ENCODE measurements at places on chromosomes 11 and 22.

- DNase-seq: no peak
Observed at GRCh38 chr11:72805216-72805615, 9.0 kb upstream of the ATG16L2 start.

DNA sequence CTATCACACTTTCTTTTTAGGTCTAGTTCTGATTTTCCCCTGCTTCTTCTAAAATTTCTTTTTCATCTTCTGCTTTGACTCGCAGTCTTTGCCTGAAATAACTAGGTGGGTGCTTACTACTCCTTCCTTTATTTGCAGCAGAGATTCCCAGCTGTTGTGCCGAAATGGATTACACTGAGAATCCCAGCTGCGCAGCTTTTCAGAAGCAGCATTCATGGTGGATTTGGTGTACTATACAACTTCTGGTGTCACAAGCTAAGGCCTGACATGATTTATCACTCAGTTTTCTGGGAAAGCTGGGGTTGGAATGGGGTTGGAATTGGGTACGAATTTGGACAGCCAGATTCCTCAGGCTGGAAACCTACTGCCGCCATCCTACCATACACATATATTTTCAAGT lies 6.0 kb upstream of the XKR3 start:
- no peak for DNase-seq

GRCh38 chr22:48644108-48644507 lies 1183.6 kb downstream of the BRD1 start:
- DNase-seq: no peak

- no peak for DNase-seq
Observed at GRCh38 chr22:47195484-47196165, 433.2 kb downstream of the TBC1D22A start.

- no peak for DNase-seq
Observed at GRCh38 chr22:45805413-45805812, 133.8 kb downstream of the ATXN10 start.

DNA sequence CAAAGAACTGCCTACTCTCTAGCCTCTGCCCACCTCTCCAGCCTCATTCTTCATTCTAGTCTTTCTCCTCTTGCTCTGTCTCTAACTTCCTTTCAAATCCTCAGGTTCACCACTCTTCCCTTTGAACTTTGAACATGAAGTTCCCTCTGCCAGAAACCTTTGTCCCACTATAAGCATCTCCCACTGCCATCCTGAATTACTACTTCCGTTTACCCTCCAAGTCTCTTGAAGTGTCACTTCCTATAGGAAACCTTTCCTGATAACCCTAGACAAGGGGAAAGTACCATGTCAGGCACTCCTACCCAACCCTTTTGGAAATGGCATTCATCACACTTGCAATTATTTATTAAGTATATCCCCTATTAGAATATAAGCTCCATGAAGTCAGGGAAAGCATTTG lies 3.1 kb downstream of the RAB30 start:
- DNase-seq: no peak

GRCh38 chr11:10304495-10305261 lies at the start of gene ADM:
TSS of gene ADM (plus strand) at chr11:10305073. CDS start at chr11:10305701, 628 bp downstream.
- DNase-seq: peak; percentile 78

DNA sequence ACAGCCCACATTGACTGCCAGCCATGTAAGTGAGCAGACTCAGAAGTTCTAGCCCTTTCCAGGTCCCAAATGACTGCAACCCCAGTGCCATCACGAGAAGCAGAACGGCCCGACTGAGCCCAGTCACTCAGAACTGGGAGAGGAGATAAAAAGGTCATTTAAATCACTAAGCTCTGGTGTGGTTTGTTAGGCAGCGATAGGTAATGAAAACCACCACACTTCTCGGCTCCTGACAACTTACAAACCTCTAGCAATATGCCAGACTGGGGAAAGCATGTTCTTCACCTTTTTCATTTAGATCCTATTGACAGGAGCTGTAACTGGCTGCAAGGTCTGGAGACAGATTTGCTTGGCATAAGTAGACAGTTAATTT lies 6.7 kb downstream of the SLC15A3 start:
- DNase-seq: no peak

- peak; percentile 80 for DNase-seq
Observed at GRCh38 chr11:111633248-111633647, 31.0 kb downstream of the SIK2 start.

GRCh38 chr11:64848826-64849597 lies 4.6 kb upstream of the CDC42BPG start:
- peak; percentile 47 for DNase-seq

DNA sequence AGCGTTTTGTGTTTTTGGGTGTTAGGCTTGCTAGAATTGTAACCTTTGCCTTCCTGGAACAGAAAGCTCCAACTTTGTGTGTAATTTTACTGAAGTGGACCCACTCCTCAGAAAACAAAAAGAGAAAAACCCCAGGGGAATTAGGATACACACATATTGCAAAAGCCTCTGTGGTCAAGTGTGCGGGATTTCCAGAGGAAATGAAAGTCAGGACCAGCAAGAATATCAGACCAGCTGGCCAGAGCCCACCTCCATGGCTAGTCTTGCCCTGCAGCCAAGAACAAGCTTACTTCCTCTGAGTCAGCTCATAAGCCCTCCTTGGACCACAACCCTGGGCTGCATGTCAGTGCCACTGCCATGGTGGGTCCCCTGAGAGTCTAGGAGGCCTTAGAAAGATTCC lies 37.0 kb upstream of the FTH1 start:
- DNase-seq: no peak

GRCh38 chr22:41285441-41285819 lies 557 bp downstream of the RANGAP1 start:
- DNase-seq: peak; percentile 6

DNA sequence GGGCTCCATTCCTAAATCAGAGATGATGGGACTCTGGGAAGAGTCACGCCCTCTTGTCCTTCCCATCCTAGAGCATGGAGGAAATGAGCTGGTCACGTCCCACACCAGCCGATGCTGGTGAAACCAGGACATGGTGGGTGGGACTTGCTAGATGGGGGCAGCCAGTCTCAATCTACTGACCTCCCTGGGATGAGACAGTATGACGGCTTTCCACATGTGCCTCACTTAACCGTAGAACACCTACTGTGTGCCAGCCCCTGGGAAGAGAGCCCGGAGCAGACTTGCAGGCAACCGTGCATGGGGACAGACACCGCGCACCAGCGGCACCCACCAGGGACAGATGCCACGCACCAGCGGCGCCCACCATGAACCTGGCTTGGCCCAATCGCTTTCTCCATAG lies 3.8 kb downstream of the OSBPL5 start:
- DNase-seq: no peak

GRCh38 chr11:80873310-80873999 lies 1432.6 kb upstream of the TENM4 start:
- DNase-seq: no peak

GRCh38 chr11:99148352-99148751 lies 127.6 kb downstream of the CNTN5 start:
- no peak for DNase-seq

DNA sequence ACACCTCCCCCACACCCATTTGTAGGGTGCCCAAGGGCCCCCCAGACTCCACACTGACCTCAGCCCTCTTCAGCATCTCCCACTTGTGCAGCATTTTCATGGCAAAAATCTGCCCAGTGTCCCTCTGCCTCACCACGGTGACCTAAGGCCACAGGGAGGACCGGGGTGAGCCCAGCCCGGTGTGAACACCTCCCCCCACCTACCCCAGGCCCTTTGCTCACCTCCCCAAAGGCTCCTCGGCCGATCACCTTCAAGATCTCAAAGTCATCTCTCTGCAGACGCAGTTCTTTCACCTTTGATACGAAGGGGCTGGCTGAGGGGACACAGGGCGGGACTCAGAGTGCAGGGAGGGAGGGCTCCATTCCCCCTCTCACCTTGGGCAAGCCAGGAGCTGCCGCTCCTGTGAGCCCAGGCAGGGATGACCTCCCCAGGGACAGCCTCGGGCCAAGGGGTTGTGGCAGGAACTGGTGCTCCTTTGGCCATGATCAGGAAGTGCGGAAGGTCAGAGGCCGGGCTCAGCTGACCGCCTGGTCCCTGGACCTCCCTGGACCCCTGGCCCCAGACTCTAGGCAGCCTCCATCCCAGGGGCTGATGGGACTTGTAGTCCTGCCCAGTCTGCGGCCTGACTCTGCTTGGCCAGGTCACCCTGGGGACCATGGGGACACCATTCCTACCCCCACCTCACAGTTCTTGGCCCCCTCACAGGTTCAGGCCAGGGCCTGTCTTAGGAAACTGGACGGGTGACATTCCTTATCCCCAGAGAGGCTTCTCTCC lies 2.7 kb downstream of the CDC42BPG start:
- DNase-seq: no peak

GRCh38 chr11:77665240-77665965 lies 27.8 kb upstream of the CLNS1A start:
- no peak for DNase-seq

DNA sequence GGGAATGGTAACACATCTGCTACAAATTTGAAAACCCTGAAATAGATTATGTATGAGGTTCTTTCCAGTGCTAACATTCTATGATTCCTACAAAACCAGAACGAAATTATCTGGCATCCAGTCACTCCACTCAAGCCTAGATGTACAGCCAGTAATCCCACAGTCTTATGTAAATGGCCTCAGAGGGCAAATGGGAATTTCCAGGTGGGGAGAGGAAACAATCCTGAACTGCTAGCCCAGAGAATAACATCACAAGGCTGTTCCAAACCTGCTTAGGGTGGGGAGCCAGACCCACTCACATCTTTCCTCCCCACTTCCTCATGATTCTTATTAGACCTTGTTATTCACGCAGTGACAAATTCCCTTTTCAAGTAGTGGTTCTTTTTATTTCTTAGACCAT lies 3.5 kb downstream of the FIBIN start:
- no peak for DNase-seq

DNA sequence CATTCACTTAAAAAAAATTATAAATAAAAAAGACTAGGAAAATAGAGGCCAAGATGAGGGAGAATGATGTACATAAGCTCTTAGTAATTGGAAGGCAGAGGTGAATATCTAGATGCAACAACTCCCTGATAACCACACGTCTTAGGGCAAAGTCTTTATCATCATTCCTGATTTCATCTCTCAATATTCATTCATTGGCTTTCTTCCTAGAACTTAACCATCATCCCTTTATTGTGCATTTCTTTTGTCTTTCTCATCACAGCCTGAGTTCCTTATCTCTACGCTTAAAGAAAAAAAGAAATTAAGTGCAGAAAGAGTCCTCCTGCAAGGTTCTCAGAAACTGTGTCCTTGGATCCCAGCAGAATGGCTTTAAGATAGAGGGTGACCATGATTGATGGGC lies 23.2 kb upstream of the FLI1 start:
- DNase-seq: no peak

DNA sequence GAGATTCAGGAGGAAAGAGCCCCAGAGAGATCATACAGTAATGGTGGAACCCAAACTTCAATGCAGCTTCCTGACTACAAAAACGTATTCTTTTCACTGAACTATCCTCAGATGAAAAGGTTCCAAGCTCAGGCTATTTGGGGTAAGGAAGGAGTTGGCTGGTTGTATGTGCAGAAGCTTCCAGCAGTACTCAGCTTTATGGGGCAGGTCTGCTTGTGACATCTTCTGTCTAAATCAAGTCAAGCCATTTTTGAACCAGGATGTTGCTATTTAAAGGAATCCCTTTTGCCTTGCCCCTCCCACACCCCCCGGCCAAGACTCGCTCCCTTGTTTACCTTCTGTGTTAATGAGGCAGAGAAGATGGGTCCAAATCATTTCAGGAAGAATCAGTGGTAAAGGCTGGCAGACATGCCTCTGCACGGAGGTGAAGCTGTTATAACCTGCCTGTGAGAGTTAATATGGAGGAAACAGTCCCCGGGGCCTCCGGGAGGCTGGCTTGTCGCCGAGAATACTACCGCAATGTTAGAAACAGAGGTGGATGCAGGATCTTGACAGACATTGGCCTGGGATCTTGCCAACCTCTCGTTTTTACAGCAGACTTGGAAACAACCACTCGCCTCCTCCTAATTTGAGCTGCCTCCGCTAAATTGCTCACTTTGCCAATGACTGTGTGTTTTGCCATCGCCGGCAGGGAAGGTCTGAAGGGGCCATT lies 45.4 kb downstream of the TIMP3 start:
- DNase-seq: no peak

DNA sequence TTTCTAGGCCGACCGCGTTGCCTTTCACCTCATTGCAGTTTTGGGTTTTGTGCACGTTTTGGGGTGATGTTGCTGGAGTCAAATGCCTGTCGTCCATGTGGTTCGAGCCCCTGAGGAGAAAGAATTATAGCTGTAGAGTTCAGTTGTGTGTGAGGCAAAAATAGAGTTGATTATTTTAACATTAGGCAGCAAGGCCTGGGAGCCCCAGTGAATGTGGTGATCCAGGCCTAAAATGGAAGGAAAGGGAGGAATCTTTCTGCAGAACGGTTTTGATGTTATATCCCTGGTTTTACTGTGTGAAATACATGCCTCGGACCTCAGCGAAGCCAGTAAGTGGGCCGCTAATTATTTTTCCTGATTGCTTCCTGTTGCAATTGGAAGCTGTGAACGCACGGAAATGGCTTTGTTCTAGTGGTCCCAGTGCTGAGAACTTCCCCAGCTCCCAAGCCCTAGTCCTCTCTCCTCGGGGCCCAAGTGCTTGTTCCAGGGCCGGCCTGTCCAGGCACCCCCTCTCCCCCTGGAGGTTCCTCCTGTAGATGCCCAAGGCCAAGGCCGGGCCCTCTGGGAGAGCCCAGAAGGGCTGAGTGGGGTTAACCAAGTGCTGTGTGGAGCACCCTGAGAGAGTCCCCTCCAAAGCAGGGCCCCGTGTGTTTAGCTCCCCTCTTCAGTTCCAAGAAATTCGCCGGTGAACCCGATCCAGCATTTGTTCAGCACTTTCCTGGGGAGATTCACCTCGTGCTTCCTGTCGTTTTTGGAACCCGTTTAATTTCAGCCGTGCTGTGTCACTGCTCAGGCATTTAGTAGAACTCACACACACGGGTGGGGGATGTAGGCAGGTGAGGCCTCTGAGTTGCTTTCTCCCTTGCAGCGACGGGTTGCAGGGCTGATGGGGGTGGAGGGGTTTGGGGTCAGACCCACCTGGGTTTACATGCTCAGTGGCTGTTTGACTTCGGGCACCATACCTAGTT lies 2.1 kb downstream of the LRP5 start:
- DNase-seq: peak; percentile 46

DNA sequence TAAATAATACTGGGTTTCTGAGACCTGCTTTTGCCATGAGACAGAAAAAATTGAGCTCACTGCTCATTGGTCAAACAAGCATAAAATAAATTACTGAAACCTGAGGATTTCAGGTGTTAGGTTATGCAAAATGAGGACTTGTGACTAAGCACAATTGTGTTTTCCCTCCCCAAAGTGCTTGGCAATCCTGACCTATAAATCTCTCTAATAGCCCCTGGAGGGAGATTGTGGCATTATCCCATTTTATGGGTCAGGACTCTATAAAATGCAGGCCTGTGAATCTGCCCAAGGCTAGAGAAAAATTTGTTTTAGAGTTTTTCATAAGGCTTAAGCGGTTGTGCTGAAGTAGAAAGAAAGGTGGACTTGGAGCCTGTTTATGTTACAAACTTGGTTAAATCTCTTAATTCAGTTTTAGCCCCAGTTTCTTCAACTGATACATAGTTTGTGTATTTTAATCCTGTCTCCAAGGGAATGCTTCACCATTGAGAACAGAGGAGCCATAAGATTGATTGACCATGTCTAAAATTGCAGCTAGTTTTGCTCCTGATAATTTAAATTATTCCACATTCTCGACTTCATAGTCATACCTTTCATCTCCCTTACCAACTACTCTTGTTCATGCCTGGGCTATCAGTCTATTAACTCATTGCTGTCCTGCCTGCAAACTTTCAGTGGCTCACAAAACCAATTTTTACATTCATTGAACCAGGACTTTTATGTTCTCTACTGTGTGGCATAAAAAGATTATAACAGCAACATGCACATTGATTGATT lies 63.6 kb upstream of the LRRC4C start:
- no peak for DNase-seq

Measured in NCI-H2029 (cell line).